HAP-1 (cell line): ENCODE measurements at places on chromosomes 4 and X.

DNA sequence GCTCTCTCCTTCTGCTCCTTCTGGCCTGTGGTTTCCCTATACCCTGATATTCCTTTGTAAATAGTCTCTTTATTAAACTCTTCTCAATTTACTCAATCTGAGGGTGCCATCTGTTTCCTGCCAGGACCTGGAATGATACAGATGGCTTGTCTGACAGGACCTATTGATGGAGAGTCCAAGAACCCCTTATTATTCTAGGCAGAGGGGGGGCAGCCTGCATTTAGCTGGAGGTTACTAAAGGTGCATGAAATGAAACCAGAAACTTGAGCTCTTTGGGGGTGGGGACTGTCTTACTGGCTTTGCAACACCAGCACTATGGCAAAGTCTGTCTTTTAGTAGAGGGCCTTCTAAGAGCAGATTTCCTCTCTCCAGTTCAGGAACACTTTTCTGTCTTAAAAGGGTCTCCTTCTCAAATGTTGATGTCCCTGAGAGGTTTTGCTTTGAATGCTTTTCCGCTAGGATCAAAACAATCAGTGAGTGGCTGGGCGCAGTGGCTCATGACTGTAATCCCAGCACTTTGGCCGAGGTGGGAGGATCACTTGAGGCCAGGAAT is 162.5 kb upstream of the MED14 start:
- no peak for DNase-seq

DNA sequence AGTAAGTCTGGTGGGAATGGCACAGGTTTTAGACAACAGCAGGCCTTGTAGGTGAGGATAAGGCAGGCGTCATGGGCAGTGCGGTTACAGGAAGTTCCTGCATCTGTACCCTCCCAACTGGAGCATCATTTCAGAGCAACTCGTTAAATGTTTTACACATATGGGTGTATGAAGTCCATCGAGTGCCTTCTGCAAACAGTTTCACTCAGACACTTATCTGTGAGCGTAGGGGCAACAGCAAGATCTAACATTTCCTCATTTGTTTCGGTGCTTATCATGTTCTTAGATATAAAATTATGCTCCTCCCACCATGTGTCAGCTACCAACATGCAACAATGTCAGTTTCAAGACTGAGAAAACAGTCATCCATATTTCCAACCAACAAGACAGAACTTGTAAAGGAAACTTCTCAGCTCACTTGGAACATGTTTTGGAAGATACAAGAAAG is 69.9 kb downstream of the ELOVL6 start:
- no peak for DNase-seq

DNA sequence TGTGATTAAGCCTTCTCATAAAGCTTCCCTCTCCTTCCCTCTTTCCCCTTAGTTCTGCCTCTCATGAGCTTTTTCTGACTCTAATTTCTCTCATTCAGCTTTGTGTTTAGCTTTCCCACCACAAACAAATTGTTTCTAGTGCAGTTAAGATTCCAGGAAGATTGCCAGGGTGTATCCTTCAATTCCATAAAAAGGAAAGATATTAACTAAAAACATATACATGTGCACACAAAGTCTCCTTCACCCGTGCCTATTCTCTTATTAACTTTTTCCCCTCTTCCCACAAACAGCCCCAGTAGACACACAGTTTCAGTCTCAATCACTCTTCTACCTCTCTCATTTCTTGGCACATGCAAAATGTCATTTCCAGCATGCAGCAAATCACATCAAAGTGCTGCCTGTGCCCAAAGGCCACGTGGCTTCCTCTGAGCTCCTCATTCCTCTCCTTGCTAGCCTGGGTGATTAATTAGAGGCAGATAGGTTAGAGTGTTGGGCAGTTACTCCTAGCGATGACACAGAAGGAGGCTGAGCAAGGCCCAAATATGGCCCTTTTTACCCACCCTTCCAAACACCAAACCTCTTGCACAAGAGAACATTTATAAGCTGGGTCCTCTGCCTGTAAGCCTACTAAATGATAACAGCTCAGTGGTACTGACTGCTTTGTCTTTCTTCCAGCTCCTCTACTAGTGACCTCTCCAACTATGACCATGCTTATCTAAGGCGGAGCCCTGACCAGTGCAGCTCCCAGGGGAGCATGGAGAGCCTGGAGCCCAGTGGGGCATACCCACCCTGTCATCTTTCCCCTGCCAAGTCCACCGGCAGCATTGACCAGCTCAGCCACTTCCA is 159.6 kb downstream of the SOWAHB start:
- no peak for DNase-seq

GRCh38 chr4:45102716-45103115 is 376.4 kb upstream of the GNPDA2 start:
- DNase-seq, result no peak

DNA sequence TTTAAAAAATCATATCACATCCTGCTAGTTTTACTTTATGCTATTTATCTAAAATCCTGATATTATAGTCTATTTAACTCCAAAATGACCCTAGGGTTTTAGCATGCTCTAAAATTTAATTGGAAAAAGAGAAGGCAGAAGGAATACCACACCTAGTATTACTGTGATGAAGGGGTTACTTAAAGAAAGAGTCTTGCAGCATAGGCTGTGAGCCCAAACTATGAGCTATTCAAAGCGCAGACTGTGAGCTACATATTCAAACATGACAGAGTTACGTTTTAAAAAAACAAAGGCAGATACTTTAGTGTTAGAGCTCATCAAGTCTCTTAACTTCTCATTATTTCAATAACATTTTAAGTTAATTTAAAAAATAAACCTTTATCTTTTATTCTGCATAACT is 247.7 kb upstream of the ETNPPL start:
- no peak for DNase-seq

GRCh38 chr4:110619463-110620247 is 3.2 kb downstream of the PITX2 start:
- no peak for DNase-seq

DNA sequence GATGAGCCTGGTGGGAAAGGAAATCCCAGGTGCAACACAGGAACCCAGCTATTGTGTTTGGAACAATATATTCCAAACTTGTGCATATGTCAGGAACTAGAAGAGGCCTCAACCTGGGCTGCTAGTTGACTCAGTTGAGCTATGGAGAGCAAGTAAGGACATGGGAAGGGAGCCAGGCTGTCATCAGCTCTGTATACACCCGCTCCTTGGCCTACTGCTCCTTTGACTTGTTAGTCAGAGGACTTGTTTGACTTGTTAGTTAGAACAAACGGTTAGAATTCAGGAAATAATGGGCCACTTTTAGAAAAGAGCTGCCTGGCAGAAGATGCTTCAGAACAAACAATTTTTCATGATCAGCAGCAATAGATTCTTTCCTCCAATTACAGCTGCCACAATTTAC is 76.4 kb downstream of the CBLL2 start:
- no peak for DNase-seq

- peak; percentile 3 for DNase-seq
Observed at GRCh38 chr4:100164808-100165760, 25.2 kb downstream of the DDIT4L start.

- DNase-seq, result no peak
Observed at GRCh38 chr4:37973441-37973840, 13.2 kb downstream of the PTTG2 start.

- DNase-seq, result no peak
Observed at GRCh38 chr4:3361406-3361805, 68.6 kb downstream of the RGS12 start.

DNA sequence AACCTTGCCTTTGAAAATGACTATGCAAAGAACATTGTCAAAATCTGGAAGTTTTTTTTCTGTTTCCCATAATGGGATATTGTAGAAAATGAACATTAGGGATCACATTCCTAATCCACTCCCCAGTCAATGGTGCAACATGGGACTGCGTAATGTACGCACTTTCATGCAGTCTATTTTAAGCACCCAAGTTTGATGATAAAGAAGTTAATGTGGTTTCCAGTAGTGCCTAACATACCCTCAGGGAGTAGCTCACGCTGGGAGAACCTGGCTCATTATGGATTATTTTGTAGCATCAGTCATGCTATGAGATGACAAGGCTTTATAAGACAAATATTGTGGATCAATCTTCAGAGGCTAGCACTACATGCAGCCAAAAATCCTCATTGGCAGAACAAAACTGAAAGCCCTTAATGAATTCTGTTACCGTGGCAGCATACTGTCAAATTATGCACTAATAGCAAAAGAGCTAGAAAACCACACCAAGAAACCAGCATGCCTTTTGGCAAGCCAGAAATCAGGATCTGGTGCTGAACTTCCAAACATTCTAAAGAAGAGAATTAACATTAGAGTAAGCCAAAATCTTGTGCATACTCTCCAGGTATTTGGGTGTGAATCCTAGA is 1392.8 kb upstream of the TENM3 start:
- DNase-seq, result no peak

DNA sequence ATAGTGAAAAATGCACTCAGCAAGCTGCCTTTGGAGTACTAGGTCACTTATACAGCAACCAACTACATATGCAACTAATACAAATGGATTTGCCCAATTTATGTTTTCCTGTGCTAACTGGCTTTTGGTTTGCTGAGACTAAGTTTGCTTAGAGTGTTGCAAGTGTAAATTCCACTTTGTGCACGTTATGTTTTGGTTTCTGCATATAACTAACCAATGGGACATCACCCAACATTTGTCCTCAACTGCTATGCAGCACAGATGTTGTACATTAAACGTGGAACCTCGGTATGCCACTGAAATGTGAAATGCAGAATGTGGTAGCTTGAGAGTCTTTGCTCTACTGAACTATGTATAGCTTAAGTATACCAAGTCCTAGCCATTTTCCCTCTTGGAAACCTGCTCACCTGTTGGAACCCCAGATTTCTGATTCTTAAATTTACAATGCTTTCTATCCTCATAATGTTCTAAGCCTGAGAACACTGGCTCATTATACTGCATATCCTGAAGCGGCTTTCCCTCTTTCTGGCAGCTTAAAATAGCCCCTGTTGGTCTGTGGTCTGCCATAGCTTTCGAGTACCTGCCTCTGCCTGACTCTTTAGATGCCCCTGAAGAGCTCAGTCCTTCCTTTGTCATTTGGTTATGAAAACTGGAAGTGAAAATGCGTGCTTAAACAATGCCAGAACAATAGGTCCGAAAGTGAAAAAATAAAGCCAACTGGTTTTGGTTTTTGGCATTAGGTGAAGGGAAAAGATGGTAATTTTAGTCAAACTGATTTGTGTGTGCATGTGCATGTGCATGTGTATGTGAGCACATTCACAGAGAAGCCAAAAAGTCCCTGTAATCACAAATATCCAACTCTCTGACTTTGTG is 158.0 kb downstream of the SH2D1A start:
- no peak for DNase-seq

GRCh38 chr4:160371446-160371845 is 1268.6 kb downstream of the RAPGEF2 start:
- DNase-seq, result no peak

- DNase-seq, result peak; percentile 3
Observed at GRCh38 chr4:22842360-22843018, 149.8 kb downstream of the GBA3 start.

GRCh38 chrX:110114260-110114776 is 111.4 kb downstream of the TMEM164 start:
- no peak for DNase-seq

GRCh38 chr4:41144040-41144379 is 70.3 kb downstream of the APBB2 start:
- no peak for DNase-seq
